ENCODE measurements at places on chromosomes 13 and 19.

GRCh38 chr13:114106991-114107685 lies 25.3 kb downstream of the RASA3 start:
- no peak for DNase-seq

DNA sequence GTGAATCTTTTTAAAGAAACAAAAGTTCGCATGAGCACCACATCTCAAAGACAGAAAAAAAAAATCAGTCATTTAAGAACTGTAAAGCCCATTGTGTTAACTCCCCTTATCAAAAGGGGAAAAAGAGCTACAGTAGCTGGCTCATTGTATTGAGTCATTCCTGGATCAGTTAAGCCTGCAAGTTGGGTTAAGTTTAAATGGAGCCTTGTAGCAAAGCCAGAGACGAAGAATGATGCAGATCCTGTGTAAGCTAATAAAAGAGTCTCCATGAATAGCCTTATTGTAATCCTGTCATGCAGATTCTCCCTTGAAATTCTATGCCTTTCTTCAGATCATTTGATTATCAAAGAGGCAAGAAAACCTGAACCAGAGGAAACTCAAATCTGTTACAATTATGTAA lies 83.8 kb downstream of the CRYL1 start:
- no peak for DNase-seq

DNA sequence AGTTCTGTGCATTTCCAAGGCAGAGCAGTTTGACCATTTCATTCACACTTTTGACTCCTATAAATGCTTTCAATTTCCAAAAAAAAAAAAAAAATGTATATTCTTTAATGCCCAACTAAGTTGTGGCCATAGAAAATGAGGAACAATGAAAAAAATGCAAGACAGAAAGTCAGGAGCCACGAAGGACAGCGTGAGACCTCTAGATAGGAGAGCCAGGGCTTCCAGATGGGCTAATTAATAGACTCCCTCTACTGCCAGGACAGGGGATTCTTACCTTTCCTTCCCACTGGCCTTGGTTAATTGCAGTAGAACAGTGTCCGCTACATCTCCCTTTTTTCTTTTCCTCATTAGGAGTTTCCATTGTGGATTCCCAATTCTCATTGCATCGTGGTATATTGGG lies 8.6 kb downstream of the FPR3 start:
- DNase-seq = no peak

DNA sequence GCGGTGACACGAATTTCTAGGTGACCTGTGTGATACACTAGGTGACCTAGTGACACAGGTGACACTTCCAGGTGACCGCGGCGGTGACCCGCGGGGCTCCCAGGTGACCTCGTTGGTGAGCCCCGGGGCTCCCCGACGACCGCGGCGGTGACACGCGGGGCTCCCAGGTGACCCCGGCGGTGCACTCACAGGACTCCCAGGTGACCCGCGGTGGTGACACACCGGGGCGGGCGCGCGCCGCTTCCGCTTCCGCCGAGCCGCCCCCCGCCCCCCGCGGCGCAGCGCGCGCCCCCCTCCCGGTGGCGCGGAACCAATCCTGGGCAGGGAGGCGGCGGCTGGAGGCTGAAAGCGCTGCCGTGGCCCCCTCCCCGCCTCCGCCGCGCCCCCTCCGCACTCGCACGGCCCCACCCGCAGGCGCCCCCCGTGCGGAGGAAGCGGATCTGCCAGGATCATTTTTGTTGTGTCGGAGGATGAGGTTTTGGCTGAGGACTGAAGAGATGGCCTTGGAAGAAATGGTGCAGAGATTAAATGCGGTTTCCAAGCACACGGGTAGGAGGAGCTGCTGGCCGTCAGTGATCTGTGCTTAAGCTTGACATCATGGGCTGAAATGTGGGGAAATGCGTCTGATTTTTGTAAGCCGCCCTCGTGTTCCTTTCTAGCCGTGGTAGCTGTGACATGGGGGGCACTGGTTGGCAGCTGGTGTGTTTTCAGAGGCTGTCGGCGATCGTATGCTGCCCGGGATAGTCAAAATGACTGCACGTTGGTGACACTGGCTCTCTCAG lies at the start of gene MCF2L:
Gene MCF2L, plus strand, starts transcription at position 305 of the 782 bp plus-strand sequence. Its CDS starts 166 bp downstream, at position 471.
- peak; percentile 46 for DNase-seq

- DNase-seq = no peak
Observed at GRCh38 chr13:59354665-59355369, 808.9 kb downstream of the DIAPH3 start.

Measured in left ventricle myocardium inferior (tissue), 1 donor.